ENCODE measurements at places on chromosomes 7 and 10. TPM values are rescaled to one million over a fixed set of nuclear protein-coding genes. Genes with fewer than 3 reads are reported as not detected.

DNA sequence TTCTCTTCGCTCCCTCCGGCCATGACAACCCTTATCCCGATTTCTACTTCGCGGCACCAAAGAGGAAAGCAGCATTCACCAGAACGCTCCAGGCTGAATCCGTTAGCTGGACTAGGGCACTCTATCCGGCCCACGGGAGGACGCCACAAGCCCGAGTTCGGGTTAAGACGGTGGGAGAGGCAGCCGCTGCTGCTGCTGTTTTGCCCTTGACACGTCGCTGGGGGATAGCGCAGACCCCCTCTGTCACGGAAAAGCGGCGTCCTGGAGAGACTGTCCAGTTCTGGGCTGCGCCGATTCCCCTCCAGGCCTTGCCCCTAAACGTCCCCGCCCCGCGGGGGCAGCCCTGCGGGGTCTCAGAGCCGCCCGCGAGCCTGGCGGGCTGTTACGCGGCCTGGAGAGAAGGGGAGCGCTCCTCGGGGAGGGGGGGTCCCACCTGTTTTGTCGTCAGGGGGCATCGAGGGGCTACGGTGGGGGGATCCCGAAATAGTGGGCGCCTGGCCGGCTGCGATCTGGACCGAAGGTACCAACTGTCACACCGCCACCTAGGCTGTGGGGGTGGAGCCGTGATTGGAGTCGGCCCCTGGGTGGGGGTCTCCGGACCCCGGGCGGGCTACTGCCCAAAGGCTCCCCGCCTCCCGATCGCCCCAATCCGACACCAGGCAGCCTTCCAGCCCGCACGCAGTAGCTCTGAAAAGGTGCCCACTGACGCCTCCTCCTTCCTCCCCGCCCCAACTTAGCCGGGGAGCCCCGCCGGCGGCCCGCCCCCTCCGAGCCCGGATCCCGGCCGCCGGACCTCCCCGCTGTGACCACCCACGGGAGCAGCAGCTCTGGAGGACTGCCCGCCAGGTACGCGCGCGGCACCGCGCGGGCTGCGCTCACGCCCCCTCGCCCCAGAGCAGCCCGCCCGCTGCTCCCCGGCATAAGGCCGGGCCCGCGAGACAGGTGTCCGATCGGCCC is 772 bp downstream of the SGMS1 start:
- no peak for DNase-seq

DNA sequence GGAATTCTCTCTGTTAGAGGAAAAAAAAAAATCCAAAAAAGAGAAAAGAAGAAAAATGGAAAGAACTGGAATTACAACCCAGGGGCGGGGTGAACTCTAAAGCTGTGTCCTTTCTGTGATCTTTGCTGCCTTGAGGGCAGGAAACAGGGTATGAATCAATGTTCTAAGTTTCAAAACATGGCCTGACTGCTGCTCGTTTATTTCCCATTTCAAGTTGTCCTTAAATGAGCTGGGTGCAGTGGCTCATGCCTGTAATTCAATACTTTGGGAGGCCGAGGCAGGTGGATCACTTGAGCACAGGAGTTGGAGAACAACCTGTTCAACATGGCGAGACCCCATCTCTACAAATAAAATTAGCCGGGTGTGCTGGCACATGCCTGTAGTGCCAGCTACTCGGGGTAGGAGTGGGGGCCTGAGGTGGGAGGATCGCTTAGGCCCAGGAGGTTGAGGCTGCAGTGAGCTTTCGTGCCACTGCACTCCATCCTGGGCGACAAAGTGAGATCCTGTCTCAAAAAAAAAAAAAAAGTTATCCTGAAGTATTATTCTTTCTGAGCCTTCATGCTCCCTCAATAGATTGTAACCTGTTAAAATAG is 24.7 kb upstream of the TFAM start:
- no peak for DNase-seq

DNA sequence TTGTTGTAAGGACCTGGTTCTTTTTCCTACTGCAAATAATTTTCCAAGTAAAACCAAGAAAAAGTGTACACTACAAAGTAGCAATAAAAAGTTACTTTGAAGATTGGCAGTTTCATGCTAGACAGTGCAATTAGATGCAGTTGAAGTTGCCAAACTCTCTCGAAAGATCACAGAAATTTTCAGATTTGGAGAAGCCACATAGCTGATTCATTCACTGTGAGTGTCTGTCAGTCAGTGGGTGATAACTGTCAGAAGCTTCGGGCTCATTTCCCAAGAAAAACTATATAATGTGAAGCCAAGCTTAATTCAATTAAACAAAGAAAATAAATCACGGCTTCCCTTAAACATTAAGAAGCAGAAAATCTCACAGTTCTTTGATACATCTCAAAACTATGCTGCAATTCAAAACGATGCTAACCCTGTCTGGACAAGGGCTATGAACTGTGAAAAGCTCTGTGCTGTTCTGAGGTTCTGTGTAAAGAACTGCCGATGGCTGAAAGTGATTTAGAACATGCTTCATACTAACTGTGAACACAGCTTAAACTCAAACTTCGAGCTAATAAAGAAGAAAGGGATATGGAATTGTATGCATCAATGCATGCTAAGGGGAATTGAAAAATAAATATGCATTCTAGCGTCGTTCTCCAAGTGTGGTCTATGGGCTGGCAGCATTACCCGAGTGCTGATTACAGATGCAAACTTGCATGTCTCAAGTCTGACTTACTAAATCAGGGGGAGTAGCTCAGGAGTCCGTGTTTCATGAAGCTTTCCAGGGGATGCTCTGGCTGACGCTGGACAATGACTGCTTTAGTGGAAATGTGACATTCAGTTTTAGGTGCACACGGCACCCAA is 557.4 kb downstream of the CALN1 start:
- DNase-seq: no peak

GRCh38 chr10:28842321-28842720 is 165.0 kb downstream of the BAMBI start:
- no peak for DNase-seq

HOXA7 gene
- total RNA-seq: not detected

- no peak for DNase-seq
These were observed 74.8 kb upstream of the ASAH2 start for GRCh38 chr10:50326172-50326555.

GRCh38 chr7:77425101-77426051 is 9.2 kb upstream of the GSAP start:
- peak; percentile 68 for DNase-seq

- no peak for DNase-seq
These were observed 944.4 kb upstream of the ZNF722 start for GRCh38 chr7:63054191-63054661.

- no peak for DNase-seq
These were observed 22.7 kb downstream of the ARL3 start for GRCh38 chr10:102691285-102692066.

PPP1R9A gene
- total RNA-seq: 18.2 TPM

EIF5AL1 gene
- total RNA-seq: 0.22 TPM

DNA sequence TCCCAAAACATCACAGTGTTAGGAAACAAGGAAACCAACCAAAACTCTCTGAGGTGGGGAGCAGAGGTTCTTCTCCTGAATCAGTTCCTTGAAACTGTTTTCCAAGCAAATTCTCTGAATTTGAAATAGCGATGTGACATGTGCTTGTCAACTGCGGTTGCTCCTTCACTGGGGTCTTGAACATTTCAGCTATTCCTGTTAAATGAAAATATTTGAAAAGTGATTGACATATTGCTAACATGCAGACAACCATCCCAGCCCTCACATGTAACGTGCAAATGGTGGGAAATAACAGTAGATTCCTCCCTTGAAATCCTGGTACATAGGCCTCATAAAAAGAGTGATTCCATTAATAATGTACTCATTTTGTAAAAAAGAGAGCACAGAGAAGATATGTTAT is 15.9 kb downstream of the MKI67 start:
- no peak for DNase-seq
